ENCODE measurements at places on chromosomes 3 and 15.

DNA sequence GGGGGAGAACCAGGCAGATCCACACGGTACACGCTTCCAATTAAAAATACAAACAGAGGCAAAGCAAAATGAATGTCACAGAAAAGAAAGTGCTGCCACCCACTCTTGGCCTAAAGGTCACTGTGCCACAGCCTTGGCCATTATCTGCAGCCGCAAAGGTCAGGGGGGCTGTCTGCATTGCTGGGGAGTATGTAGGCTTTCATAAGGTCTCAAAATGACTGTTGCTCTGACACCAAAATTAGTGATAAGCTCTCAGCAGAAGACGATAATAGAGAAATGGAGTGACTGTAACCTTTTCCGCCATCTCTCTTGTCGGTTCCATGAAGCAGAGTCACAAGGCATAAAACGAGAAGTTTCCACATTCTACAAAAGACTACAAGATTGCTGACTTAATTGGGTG, 374.2 kb upstream of the ICE2 start:
- no peak for DNase-seq

GRCh38 chr3:64120876-64121275, 97.6 kb upstream of the PSMD6 start:
- DNase-seq = no peak

DNA sequence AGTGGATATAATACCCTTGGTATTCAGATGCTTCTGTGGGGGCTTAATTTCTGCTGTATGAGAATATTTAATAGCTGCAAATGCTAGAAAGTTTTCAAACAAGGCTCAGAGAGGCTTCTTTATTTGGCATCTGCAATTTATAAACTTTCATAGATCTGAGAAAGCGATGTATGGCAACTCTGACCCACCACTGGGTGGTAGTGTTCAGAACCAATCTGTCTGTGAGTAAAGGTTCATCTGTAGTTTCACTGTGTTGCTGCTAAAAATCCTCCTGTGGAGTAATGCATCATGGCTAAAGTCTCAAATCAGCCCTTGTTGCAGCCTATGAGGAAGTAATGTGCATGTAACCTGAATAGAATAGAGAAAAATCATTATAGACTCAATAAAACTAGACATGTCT, 47.4 kb downstream of the CLSTN2 start:
- no peak for DNase-seq

DNA sequence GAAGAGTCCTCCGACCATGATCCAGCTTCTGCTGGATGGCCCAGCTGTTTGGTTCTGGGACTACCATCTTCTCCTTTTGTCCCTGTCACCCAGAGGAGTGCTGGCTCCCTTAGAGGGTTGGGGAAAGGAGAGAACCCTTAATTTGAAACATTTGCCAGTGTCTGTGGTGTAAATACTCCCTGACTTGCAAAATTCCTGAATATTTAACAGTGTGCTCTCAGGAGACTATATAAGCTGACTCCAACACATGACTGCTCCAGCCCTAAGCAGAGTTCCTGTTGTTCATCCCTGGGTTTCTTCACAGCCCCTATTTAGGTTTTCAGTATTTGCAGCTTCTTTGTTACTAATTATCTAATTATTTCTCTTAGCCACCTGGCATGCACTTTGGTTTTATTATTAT, 133.1 kb downstream of the CPNE4 start:
- DNase-seq = no peak

- DNase-seq = no peak
Measured at GRCh38 chr15:62209322-62209721, 44.2 kb upstream of the C2CD4B start.

DNA sequence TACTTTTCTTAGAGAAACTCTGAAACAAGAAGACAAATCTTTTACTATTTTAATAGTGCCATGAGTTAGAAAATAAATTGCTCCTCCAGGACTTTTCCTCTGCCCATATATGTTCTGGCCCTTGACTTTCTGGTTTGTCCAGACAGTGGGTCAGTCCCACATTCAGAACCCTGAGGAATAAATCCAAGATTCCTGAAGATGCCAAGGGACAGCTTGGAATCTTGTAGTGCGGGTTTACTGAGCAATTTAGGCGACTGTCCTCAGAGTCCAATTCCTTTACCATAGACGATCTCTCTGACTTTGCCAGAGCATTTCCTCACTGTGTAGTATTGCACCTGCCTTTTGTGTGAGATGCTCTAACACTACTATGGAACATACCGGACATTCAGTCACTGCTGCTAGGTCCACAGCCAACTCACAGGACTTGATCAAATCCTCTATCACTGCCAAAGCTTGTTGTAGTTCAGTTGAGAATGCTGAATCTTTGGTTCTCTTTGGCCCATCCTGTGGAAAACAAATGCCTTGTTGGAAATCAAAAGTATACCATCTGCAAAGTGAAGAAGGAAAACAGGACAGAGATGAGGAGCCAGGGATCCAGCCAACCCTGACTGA, 37.4 kb upstream of the B3GNT5 start:
- no peak for DNase-seq

GRCh38 chr3:86792316-86792715, 198.6 kb downstream of the VGLL3 start:
- DNase-seq = no peak

DNA sequence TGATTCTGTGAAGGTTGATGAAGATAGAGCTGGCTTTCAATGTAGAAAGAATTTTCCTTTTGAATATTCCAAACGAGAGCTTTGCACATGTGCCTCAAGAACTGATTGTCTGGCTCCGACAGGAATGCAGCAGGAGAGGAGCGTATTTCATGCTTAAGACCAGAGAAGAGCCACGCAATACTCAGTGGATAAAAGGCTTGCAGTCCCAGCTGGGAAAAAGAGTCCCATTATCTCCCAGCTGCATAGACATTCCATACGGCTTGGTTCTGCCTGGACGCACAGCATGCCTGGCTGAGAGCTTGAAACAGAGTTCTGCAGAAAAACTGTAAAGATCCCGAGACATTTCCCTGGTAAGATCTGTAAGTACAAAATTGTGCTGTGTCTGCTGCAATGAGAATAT, at the start of gene CNTN6:
Gene CNTN6 (plus strand): TSS at position 254 of the 400 bp plus-strand sequence. CDS start 54,985 bp downstream, outside the sequence.
- no peak for DNase-seq

DNA sequence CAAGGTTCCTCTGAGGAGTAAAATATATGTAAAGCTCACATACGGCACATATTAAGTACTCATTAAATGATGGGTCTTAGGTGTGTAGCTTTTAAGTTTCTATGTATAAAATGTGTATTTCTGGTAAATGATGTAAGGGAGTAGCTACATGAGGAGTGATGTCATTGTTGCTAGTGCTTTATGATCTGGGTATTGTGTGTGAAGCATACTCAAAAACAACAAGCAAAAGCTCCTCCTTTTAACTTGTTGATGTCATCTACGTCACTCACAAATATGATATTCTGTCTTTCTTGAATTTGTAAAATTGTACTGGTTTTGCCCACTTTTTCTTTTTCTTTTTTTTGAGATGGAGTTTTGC, 1.4 kb upstream of the HERC1 start:
- DNase-seq = no peak

DNA sequence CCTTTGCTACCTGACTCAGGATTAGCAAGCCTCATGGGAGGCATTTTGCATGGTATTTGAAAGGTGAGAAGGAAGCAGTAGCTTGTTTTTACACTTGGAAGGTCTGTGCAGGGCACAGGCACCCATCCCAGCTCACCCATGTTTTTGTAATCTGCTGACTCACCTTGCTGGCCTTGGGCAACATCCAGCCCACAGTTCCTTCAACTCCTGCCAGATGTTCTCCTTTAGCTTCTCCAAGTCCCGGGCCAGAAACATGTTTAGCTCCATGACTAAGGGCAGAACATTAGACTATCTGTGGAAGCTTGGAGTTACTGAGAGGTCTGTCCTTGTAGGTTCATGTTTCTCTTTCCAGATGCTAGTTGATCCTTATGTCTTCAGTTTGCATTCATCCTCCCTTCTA, 12.4 kb upstream of the ZNF770 start:
- DNase-seq = no peak

DNA sequence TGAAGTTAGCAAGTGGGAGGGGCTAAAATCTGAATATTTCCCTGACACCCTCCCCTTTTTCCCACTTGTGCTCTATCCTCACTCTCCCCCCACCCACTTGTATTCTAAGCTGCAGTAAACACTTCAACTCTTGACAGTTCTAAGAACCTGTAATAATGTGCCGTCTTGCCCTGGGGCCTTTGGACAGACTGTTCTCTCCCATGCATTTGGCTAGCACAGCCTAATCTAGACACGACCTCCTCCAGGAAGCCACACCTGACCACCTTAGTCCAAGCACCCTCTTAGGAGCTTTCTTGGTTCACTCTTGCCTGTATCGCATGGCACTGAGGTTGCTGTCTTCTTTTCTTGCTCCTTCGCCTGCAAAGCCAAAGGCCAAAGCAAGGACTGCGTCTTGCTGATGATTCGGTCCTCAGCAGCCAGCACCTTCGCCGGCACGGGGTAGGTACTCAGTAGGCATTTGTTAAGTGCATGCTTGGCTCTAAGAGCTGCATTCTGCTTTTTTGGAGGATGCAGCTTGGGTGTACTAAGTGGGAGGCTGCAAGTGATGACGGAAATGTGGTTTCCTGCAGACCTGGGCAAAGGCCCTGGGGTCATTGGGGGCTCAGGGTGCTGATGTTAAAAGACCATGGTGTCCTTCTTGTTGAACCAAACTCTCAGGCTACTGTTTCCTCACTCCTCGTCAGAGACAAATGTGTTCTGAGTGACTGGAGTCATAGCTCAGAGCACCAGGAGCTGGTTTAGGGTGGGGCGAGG, 2.0 kb upstream of the ZNF710 start:
- no peak for DNase-seq

- DNase-seq = no peak
Measured at GRCh38 chr15:56744701-56745683, 11.7 kb upstream of the ZNF280D start.

- no peak for DNase-seq
Measured at GRCh38 chr3:102791641-102792589, 357.1 kb downstream of the ZPLD1 start.

DNA sequence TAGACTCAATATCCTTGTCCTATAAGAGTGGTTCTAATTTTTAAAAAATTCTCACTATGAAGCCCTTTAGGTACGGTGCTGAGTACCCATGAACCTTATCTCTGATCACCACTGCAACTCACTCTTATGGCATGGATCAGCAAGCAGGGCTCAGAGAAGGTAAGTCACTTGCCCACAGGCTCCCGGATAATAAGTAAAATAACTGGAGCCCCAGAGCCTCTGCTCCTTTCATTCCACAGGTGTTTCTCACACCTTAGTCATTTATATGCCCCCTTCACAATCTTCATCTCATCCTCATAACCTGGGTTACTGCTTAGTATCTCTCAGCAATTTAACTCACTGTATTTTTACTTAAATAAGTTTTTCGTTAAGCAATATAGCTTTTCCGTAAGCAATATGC, 28.4 kb upstream of the AKAP13 start:
- no peak for DNase-seq

- DNase-seq = no peak
Measured at GRCh38 chr3:105807146-105807545, 61.7 kb downstream of the CBLB start.

DNA sequence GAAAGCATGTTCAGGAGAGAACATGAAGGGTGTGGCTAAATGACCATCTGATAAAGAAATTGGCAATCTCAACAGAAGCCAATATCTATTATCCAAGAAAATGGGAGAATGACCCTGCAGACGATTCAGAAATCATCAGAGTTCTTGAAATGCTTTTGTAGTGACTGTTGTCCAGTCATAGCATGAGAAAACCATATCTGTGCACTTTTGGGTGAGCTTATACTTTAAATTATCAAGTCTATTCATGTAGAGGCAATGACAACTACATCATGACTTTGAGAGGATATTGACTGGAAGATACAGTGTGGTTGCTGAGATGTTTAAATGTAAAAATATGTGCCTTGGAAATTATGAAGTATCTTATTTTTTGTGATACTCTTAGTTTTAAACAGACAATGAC, 57.6 kb upstream of the AZI2 start:
- no peak for DNase-seq

- no peak for DNase-seq
Measured at GRCh38 chr3:62073038-62073437, 300.3 kb downstream of the FEZF2 start.

DNA sequence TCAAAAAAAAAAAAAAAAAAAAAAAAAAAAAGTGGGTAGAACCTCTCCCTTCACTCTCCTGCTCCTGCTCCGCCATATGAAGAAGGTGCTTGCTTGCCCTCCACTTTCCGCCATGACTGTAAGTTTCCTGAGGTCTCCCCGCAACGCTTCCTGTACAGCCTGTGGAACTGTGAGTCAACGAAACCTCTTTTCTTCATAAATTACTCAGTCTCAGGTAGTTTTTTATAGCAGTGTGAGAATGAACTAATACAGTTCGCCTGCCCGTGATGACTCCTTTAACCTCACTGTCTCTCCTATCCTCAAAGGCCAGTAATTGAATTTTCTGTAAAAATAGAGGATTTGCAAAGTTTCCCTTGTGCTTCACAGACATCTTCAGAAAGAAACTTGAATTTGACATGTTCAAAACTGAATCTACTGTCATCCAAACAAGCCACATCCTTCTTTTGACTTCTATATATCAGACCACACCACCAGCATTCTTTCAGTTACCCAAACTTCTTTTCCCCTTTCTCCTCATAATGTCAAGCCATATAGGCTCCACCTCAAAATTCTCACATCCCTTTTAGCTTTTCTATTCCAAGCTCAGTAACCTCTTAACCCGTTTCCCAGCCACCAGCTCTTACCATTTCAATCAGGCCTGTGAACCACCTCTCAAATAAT, 44.3 kb downstream of the P2RY1 start:
- no peak for DNase-seq

DNA sequence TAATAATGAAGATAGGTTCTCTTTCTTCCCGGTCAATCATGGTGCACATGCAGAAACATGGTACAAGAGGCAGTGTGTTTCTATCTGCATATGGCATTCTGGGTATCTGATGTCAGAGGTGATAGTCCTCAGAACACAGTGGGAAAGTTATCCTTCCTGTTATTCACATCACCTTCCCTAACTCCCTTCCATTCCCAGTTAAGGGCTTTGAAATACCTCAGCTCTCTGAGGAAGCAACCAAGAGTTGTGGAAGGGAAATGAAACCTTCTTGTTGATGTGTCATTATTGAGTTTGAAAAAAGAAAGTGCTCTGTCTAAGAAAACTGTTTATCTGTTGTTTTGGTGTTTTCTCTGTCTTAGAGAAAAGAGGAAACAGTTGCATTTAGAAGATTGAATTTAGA, 21.9 kb upstream of the P2RY13 start:
- no peak for DNase-seq

GRCh38 chr3:183912895-183913579, 28.4 kb upstream of the PARL start:
- no peak for DNase-seq

- DNase-seq = no peak
Measured at GRCh38 chr15:89801471-89802195, 13.0 kb downstream of the ANPEP start.

DNA sequence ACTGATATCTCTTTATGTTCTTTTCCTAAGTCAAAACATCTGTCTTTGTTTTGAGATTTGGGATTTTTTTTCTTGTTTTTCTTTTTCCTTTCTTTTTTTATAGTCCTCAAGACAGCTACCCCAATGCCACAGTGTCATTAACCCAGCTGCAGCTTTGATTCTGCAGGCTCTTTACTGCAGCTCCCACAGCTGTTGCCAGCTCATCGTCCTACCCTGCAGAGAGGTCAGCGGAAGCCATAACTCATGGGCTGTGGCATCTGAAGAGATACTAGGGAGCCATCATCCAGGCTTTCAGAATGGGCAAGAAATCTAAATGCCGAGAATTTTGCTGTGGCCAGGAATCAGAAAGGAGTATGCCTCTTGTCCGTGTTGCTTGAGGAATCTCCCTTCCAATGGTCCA, 44.3 kb upstream of the SLC24A5 start:
- no peak for DNase-seq

GRCh38 chr3:71488882-71489281, 94.6 kb downstream of the FOXP1 start:
- no peak for DNase-seq

- DNase-seq = no peak
Measured at GRCh38 chr3:133515127-133515526, 58.4 kb upstream of the CDV3 start.

All from stimulated activated CD8-positive, alpha-beta memory T cell treated with anti-CD3 and anti-CD28 coated beads, Interleukin-12 subunit alpha, Interleukin-12 subunit beta, amount 100 ng/mL, for 1 hour (primary cell).